ENCODE measurements at places on chromosomes 11 and 22.

DNA sequence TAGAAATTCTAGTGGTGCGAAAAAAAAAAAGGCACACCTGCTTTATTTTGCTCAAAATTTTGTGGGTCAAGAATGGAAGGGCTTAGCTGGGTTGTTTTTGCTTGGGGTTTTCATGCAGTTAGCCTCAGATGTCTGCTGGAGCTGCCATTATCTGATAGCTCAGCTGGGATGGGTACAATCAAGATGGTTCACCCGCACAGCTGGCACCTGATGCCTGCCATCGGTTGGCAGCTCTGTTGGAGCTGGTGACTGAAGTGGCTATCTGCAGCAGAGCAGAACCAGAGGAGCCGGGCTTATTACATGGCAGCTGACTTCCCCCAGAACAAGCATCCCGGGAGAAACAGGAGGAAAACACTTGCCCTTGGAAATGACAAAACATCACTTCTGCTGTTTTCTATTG, 12.1 kb upstream of the ELFN2 start:
- no peak for DNase-seq

- no peak for DNase-seq
These were observed 43.9 kb upstream of the ASPHD2 start for GRCh38 chr22:26385164-26385563.

DNA sequence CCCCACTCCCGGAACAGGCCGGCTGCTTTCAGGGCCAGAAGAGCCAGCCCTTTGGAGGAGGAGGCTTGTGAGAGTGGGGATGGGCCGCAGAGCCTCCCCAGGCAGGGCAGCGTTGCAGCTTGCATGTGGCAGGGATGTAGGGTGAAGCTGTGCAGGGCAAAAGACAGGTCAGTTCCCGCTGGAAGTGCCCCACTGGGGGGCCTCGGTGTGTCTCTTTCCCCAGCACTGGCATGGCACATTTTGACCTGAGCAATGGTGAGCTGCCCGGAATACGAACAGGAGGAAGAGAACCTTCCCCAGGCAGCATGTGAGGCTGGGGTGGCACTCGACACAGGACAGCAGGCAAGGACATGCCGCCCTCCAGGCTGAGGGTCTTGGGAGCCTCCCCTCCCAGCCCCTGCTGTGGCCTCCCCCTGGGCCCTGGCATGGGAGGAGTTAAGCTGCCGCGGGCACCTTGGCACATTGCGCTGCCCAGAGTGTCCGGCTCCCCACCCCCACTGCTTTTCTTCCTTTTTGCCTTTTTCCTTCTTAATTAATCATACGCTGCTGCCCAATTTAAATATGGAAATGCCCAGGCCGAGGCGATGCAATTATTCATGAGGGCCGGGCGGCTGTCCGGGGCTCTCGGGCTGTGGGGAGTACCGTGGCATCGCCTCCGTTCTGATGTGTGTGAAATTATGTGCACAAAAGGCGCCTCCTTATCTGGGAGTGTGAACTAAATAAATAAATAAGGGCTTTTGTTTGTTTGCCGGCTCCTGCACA, 76.0 kb upstream of the WNT7B start:
- DNase-seq: no peak

- no peak for DNase-seq
These were observed 42.2 kb downstream of the FLI1 start for GRCh38 chr11:128735935-128736605.

- no peak for DNase-seq
These were observed 3.6 kb downstream of the FAT3 start for GRCh38 chr11:92227959-92228935.

GRCh38 chr11:82004537-82005213, 729.0 kb downstream of the FAM181B start:
- DNase-seq: no peak

- peak; percentile 65 for DNase-seq
These were observed 428 bp downstream of the CDKN1C start for GRCh38 chr11:2885017-2885677.

DNA sequence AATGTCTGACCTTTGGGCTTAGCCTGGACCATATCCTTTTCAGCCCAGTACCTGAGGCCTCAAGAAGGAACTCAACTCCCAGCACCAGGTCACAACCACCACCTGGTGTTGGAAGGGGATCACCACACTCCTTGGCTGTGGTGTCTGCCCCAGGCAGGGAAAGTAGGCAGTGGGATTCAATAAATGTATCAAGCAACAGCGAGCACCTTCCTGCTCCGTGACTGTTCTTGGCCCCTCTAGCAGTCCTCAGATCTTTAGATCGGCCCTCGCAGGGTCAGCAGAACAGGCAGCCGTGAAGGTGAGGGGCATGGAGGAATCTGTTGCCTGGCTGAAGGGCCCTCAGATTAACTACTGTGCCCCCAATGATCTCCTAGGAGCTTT, 15.9 kb downstream of the ARFGAP2 start:
- no peak for DNase-seq

- DNase-seq: no peak
These were observed 113.6 kb downstream of the TEAD1 start for GRCh38 chr11:12787847-12788246.

DNA sequence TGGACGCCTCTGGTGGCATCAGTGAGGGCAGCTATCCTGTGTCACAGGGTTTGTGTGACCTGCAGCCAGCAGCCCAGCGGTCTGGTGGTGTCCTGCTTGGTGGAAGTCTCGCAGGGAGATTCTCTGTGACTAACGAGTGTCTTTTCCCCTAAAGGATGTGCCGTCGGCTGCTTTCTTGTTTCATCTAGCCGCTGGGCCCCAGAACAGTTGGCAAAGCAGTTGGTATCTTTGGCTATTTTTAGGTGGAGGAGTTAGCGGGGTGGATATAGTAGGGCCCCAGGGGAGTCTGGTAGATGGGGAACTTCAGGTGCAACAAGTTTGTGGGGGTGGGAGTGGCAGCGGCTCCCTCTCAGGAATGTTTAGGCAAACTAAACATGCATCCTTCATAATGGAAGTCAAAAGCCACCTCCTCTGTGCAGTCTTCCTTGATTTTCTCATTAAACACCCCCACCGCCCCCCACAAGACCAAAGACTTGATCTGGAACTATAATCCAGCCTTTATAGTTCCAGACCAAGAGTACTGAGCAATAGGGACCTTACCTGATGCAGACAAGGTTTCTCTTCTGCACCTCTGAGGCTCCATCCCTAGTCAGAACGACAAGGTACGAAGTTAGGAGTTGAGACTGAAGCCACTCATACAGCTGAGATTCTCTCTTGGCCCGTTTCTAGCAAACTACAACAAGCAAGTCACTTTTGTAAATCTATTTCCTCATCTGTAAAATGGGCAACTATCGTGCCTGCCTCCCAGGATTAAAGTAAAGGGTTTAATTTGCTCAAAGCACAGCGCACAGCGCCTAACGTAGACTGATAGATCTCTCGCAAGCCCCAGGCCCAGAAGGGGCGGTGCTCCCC, 1.1 kb upstream of the PELI3 start:
- no peak for DNase-seq

- no peak for DNase-seq
These were observed 15.1 kb downstream of the FXYD6 start for GRCh38 chr11:117861151-117862018.

DNA sequence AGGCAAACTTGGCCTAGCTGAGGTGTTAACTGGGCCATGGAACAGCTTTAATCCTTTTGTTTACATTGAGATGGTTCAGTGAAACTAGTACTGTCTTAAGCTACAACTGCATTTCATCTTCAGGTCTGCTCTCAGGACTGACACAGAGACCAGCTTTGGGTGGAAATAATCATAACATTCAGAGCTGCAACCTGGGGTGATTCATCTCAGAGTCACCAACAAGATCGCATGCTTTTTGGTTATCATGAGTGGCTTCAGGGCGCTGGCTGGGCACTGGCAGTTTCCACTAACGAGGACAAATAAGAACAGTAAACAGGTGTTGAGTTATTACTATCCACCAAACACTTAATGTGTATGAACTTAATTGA, 60.9 kb upstream of the PAX6 start:
- DNase-seq: no peak

DNA sequence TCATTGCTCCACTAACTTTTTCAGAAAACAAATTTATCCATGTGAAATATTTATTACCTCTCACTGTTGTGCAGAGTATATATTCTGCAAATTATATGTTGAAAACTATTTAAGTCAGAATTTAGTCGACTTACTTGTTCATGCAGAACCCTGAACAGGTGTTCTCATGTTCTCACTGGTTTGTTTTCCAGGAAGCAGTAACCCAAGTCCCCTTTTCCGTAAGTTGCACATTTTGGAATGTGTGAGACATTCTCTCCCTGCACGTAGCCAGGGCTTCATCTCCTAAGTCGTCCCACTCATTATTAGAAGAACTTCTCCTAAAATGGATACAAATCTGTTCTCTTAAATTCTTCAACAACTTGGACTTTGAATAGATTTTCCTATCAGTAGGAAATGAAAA, 524.9 kb downstream of the CNTN5 start:
- DNase-seq: no peak

DNA sequence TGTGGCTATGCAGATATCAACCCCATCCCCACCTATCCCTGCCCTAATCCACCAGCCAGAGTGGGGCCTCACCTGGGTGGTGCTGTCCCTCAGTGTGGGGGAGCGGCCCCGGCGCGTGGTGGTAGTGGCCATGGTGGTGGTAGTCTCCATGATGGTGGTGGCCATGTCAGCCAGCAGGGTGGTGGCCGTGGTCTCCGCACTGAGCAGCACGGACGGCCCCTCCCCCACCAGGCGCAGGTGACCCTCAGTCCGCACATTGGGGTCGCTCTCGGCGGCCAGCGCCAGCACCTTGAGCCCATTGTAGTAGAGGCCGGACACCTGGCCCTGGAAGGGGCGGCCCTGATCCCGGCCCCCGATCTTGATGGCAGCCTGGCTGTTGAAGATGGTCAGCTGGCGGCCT, 31.7 kb downstream of the SLC22A12 start:
- no peak for DNase-seq

DNA sequence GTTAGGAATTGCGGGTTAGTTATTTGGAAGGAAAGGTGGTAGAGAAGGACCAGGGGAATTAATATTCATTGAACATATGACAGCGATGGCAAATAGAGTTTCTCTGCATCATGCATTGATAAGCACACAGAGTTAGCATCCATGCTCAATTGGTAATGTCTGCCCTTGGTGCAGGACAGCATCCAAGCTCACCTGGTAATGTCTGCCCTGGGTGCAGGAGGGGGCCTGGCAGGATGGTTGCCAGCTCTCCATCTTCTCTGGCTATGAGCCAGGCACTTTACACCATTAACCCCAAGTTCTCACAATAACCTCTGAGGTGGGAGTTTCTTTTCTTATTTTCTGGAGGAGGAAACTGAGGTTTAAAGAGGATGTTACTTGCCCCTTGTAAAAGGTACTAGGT, 50.4 kb upstream of the RBFOX2 start:
- no peak for DNase-seq

DNA sequence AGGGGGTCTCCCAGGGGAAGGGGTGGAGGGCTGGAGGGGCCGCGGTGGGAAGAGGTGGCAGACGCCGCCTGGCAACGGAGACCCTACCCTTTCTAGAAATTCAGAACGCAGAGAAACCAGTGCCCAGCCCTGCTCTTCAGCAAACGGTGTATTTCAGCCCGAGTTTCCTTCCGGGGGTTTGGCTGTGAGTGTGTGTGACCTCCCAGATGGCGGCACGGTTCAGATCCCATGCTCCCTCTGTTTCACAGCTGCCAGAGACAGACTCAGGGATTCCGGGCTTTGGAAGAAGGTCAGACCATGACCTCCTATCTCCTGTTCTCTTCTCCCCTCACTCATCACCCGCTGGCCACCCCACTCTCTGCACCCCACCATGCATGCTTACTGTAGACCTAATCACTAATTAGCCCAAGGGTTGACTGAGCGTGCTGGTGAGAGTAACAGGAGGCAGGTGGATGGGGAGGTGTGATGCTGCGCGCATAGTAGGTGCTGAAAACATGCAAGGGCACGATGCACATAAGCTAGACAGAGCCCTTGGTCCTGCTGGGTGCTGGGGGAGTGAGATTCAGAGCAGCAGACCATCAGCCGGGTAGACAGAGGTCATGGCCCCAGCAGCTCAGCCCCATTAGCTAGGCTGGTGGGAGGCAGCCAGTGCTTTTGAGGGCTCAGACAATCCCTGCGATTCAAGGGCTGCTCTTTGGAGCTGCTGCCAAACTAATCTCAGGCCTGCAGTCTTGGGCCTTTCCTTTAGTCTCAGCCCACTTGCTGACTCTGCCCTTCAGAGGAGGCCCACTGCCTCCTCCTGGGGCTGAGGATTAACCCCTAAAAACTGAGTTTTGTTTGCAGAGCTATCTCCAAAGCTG, 256.5 kb upstream of the CADM1 start:
- no peak for DNase-seq

GRCh38 chr22:32576553-32577253, 102.1 kb downstream of the FBXO7 start:
- no peak for DNase-seq

GRCh38 chr22:35502836-35503235, 37.8 kb upstream of the RASD2 start:
- DNase-seq: no peak

DNA sequence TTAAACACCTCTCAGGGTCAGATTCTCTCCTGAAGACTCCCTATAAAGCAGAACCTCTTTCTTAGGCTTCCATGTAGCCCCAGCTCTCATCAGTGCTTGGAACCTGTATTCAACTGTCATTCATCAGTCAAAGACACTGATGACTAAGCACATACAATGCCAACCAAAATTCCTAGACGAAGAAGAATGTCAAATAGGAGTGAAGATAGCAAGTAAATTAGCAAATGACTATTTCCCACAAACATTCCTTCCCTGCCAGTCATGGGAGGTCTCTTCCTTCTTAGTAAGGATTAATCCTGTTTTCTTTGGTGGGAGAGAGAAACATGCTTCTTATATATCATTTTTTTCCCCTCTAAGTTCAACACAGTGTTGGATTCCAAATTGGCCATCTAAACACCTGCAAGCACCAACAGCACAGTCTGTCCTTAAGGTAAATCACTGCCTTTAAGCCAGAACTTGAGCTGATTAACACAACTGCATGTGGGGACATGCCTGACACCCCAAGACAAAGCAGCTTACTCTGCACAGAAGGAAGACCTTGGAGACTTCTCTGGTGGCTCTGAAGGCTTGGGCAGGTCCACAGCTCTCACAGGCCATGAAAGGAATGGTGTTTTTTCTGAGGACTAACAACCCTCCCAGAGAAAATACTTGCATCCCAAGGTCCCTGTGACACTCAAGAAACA, 47.5 kb upstream of the ME3 start:
- DNase-seq: no peak

DNA sequence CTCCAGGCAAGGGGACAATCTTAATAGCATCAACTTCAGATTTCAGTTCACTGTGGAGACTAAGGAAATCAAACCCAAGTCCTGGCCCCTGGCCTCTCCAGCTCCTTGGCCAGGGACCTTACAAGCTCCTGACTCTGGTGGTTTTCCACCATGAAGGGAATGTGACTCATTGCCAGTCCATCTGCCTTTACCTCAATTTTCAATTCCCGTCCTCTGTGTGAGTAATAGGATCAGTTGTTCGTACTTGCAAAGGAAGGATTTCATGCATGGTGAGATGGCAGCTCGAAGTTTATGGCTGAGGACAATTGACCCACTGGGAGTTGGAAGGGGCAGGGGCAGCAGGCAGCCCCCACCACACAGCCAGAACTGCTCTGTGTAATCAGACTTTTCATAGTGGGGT, 42.5 kb downstream of the INSC start:
- no peak for DNase-seq

- DNase-seq: no peak
These were observed 152.2 kb downstream of the SPATA19 start for GRCh38 chr11:133693110-133693509.

Measured in hippocampal formation (tissue), 2 donors.